ENCODE measurements at places on chromosomes 3 and 15.

DNA sequence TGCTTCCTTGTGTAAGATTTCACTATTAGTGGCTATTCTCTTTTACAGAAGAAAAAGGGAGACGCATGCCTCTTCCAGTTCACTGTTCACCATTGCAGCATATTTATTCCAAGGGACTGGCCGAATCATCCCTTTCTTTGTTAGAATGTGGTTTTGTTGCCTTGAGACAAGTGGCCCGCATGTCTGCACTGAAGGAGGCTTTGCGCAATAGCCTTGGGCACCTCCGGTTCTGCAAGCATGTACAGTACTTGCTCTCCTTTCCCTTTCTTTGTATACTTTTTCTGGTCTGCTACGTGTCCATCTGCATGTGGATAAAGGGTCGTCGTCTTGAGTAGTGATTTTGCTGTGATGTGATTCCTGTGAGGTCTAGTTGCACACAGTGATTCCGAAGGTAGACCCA, 43.0 kb downstream of the FLNB start:
- DNase-seq, result peak; percentile 97

DNA sequence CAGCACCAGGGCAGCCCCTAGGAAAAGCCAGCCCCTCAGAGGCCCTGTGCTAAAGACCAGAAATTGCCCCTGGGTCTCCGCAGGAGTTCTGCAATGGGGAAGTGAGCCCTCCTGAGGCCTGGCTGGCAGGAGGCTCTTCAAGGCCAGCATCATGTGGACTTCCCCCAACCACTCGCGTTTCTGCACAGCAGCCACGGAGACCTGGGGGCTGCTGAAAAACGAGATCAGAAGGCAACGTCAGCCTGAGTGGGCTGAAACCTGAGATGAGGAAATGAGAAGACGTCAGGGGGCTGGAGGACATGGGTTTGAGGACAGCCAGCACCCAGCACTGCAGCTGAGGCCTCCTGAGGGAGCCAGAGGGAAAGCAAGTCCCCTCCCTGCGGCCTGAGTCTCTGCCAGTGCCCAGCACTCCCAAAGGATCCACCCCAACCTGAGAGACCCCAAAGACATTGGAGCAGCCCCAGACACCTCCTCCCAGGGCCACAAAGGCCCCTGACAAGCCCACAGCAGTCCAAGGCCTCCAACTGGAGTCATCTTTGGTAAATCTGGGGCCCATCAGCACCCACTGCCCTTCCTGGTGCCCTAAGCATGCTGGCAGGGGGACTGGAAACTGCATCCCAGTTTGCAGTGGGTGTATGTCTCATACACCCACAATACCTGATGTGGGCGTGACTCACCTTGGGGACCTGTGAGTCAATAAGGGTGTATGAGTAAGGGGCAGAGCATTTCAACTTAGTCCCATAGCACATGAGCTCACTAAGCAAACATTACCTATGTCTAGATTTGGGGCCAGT, 29.2 kb upstream of the CYP11A1 start:
- DNase-seq, result no peak

DNA sequence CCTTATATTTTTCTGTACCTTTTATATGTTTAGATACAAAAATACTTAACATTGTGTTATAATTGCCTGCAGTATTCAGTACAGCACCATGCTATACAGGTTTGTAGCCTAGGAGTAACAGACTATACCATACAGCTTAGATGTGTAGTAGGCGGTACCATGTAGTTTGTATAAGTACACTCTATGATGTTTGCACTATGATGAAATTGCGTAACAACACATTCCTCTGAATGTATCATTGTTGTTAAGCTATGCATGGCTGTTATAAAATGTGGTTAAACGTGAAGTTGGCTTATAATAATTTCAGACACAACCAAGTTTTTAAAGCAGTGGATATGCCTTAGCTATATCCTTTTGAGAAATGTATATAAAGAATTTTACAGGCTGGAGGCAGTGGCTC, 328.3 kb downstream of the PLCL2 start:
- DNase-seq, result peak; percentile 22

DNA sequence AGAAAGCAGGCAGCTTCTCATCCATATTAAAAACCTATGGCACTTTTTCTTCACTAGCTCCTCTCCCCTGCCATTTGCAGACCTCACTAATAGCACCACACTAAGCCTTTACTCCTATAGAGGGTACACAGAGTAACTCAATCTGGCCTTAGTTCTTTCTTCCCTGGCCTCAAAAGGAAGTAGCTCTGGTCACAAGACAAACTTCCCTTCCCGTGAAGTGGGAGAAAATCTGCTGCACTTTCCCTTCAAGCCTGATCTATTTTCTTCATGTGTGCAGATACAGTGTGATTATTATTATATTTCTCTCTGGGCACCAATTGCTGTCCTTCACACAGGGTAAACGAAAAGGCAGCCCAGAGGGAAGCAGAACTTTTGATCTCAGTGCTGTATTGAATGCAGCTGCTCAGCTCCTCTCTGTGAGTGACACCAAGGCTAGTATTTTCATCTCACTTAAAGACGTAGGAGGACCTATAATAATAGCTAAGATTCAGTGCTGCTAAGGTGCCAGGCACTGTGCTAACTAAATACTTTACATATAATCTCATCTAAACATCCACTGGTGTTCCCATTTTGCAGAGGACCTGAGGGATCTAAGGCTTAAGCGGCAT, 61.9 kb upstream of the RASGRP1 start:
- no peak for DNase-seq

DNA sequence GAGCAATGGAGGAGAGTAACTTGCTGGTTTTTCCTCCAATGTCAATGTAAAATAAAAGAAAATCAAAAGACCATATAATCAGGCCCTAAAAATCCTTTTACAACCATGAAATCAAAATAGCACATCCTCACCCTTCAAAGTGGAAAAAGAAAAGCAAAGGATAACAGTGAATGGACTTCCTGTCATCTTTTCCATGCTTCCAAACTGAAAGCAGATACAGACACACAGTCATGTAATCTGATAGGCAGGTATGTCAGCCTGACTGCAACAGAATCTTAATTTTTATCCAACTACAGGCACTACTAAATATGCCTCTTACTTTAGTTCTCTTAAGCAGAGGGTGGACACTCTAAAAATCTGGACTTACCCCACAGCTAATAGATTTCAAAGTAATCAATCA, 27.8 kb upstream of the IGDCC4 start:
- no peak for DNase-seq

GRCh38 chr15:34655326-34655725, 71.9 kb upstream of the GOLGA8B start:
- no peak for DNase-seq

DNA sequence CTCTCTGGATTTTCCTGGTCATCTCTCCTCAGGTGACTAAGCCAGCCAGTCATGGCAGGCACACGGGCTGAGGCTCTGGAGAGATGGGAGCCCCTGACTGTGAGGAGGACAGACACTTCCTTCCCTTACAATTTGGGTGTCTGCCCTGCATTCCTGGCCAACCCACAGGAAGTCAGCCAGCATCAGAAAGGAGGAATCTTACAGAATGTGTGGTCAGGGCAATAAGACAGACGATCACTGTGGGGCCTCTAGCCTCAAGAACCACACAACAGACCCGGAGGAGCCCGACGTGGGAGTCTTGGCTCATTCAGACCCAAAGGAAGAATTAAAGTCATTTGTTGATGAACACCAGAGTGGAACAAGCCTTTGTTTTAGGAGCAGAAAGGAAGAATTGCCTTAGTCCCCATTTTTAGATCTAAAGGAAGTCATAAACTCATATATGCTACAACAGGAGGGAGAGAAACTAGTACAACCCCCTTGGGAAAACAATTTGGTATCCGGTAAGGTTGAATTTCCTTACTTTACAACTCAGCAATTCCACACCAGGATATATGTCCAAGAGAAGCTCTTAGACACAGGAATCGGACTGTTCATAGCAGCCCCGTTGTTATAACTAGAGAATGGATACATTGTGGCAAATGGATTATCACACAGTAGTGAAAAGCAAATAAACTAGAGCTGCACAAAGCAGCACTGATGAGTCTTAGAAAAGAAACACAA, 62.2 kb downstream of the ABTB1 start:
- DNase-seq, result peak; percentile 95
